Astrocyte of the cerebellum (primary cell): ENCODE measurements at places on chromosomes 7 and 10.

DNA sequence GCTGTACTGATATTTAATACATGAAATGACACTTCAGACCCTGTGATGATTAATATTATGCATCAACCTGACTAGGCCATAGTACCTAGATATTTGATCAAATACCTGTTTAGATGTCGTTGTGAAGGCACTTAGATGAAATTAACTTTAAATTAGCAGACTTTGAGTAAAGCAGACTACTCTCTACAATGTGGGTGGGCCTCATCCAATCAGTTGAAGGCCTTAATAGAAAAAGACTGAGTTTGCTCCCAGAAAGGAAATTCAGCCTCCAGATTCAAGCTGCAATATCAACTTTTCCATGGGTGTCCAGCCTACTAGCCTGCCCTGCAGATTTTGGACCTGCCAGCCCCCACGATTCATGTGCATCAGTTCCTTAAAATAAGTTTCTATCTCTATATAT is 68.6 kb upstream of the TMEM168 start:
- DNase-seq = no peak

- no peak for DNase-seq
Observed at GRCh38 chr10:46287846-46288477, 1.2 kb downstream of the ANTXRL start.

GRCh38 chr10:80769700-80770160 is 232.0 kb downstream of the SH2D4B start:
- DNase-seq = no peak

DNA sequence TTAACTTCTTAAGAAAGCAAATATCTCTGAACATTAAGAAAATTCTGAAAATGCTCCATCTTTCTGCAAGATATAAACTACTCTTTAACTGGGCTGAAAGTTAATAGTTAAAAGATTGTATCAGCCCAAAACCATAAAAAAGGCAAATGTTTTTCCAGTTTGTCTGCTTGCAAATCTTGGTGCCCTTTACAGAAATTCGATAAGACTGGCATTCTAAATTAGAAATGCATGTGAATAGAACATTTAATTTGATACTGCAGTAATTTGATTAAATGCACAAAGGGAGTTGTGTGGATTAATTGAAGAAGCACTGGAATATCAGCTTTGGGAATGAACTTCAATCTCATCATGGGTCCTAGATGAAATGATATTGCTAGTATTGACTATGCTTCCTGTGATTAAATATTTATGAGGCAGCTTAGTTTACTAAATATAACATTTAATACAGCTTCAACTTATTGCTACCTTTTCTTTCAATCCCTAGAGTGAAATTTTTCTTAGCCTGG is 78.4 kb downstream of the IQUB start:
- DNase-seq = no peak

DNA sequence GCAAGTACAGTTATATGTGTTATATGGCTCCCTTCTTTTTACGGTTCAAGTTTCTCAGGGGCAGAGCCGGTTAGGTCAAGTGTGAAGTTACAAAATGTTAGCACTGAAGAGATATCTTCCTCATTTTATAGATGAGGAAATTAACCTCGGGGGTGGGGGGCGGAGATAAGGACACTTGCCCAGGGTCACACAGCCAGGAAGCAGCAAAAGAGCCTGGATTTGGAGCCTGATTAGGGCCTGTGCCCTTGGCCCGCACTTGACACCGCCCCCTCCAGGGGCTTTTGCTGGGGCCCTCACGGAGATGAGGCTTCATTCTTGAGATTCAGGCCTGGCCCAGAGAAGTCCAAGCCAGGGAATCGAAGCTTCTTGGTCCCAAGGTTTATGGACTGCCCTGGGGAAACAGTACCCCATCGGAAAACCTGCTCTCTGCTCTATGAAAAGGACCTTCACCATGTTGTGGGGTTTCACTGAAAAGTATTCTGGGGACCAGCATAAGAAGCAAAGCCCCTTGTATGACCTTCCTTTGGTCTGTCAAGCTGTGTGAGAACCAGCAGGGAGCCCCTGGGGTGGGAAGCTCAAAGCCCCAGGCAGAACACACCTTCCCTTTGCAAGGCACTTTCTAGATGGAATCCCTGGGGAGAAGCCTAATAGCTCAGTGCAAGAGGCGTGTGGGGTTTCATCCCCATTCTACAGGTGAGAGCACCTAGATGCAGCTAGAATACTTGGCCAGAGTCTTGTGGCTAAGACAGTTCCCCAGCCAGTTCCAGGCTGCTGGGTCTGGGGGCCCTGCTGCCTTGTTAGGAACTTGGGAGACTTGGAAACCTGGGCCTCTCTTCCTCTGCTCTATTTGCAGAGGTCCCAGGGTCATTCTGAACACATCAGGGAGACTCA is 21.9 kb downstream of the UNC5B start:
- DNase-seq = no peak

GRCh38 chr10:86757113-86757972 is 924 bp downstream of the BMPR1A start:
- no peak for DNase-seq

GRCh38 chr10:131248376-131249165 is 63.0 kb downstream of the TCERG1L start:
- no peak for DNase-seq

GRCh38 chr10:133158756-133159610 is 1.0 kb upstream of the KNDC1 start:
- no peak for DNase-seq

DNA sequence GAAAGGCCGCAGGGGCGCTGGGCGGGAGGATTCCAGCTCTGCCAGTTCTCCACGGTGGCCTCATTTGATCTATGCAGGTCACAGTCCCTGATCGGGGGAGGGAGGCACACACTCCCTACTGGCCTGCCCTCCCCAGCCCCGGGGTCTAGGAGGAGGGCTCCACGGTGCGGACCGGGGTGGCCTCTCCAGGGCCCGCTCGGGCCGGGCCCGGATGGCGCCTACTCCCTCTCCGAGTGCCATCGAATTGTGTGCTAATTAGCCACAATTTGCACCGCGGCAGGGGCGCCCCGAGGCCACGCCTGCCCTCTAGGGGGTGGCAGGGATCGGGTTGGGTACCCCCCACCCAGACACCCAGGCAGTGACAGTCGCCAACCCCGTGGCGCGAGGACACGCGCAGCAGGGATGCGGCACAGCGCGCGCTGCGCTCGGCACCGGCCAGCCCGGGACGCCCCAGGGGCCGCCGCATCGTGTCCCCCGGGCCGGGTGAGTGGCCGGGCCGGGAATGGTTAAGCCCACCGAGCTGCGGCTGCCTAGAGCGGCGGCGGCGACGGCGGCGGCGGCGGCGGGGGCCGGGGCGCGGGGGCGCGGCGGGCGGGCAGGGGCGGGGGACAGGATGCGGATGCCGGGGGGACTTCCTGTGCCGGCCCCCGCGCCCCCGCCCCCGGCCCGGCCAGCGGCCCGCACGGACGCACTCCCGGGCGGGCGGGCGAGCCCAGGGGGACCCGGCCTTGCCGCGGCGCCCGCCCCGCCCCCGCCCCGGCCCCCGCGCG is at the start of gene ZNF853:
Gene ZNF853 (plus strand): TSS at position 658 of the 770 bp plus-strand sequence. CDS start 565 bp downstream, outside the sequence.
- no peak for DNase-seq

DNA sequence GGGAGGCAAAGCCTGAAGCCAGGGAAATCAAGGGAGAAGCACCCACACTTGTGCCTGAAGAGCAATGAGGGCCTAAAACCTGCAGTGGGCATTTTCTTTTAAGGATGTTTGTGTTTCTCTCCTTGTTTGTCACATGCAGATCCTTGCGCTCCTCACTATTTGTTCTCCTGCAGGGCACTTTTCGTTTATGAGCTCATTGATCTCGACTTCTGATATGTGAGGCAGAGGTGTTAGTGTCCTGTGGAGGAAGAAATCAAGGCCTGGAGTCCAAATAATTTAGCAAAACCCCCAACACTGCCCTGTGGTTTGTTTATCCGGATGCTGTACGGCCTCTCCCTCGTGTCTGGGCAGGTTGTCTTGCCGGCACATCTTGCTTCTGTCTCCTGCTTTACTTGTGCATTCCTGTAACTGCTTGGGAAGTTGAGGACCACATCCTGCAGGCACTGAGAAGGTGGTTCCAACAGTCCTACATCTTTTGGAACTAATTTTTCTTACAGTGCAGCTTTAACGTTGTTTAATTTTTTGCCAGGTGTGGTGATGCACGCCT is 13.7 kb downstream of the UBE3C start:
- DNase-seq = no peak

DNA sequence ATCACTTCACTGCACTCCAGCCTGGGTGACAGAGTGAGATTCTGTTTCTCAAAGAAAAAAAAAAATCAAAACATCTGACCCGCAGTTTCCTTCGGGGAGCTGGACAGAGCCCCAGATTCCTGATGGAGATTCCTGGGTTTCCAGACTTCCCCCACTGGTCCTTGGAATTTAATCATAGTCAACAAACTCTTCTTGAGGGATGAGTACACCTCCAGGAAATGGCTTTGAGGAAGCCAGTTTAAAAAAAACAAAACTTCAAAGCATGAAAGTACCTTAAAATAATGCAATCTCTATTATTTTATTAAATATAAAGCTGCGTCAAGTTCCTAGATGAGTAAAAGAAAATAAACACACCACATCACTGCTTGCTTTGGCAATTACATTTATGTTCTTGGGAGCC is 1.2 kb upstream of the MAD1L1 start:
- no peak for DNase-seq

DNA sequence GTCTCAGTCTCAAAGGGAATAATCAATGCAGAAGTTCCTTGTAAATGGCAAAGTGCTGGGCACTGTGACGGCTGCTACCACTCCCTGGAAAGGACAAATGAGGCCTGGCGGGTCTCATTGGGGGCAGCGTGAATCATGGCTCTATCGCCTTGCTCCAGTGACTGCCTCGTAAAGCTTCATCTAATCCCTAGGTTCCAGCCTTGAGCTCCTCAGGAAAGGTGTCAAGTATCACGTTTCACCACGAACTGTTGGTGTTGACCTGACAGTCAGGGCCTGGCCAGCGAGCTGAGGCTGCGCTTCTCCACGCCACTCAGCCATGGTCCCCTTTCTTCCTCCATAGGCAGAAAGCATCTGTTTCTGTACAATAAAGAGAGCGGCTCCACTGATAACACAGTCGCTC is 126.7 kb upstream of the ZNF32 start:
- DNase-seq = no peak

DNA sequence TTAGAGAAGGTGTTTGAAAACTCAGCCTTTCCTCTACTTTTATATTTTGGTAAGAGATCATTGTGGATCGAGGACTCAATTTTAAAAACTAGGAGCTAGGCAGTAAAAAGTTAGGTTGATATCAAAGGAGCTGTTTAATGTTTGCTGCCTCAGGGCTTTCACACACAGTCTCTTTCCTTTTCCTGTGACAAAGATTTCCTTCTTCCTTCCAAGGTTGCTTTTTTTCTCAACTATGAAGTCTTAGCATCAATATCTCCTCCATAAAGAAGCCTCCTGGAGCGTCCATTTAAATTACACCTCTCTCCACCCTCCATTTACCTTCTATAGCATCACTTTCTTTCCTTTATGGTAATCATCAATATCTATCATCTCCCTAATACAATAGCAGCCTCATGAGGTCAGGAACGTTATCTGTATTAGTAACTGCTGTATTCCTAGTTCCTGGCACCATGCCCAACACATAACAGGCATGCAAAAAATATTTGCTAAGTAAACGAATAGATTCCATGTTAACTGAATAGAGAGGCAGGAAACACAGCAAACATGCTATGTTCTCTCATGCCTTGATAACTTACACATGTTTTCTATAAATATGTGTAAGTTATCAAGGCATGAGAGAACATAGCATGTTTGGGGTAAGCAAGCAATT is 48.5 kb downstream of the GNAT3 start:
- DNase-seq = no peak

GRCh38 chr10:18684416-18684815 is 25.2 kb downstream of the ARL5B start:
- DNase-seq = no peak

GRCh38 chr7:136523571-136523970 is 344.9 kb upstream of the CHRM2 start:
- DNase-seq = peak; percentile 24

GRCh38 chr10:103839872-103840739 is 15.3 kb downstream of the SH3PXD2A start:
- no peak for DNase-seq

GRCh38 chr10:6586501-6586900 is 6.4 kb upstream of the PRKCQ start:
- DNase-seq = no peak
